ENCODE measurements at places on chromosomes 7 and 10.

DNA sequence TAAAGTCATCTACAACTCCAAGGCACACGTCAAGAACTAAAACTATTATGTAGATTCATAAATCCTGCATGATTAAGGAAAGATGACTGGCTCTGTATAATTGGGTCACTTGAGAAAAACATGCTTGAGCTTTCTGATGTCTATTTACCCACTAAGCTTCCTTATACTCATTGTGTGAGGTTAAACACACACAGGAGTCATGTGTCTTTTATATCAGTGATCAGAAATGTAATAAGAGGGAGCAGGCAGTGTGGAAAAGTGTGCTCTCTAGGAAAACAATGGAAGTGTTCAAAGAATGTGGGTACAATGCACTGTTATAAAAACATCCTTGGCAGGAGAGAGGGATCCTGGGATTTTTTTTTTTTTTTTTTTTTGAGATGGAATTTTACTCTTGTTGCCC lies 108.6 kb upstream of the ARID5B start:
- no peak for DNase-seq

DNA sequence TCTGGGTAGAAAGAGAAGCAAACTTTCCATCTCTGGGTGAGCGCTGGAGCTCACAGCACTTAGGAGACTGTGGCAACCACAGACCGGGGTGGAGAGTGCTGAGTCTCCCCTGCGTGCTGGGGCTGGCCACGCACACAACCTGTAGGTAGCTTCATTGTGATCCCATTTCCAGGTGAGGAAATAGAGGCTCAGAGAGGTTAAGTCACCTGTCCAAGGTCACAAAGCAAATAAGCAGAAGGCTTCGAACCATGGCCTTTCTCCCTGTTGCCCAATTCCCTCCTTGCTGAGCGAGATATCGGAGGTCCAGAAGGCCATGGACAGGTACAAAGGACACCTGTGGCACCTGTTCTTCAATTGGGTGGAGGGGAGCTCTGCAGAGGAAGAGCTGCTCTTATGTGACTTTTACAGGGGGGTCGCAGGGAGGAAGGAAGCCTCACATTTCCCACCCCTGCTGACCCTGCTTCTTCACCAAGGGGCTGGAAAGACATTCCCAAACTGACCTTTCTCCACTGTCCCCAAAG lies 39.4 kb downstream of the ZCCHC24 start:
- no peak for DNase-seq

DNA sequence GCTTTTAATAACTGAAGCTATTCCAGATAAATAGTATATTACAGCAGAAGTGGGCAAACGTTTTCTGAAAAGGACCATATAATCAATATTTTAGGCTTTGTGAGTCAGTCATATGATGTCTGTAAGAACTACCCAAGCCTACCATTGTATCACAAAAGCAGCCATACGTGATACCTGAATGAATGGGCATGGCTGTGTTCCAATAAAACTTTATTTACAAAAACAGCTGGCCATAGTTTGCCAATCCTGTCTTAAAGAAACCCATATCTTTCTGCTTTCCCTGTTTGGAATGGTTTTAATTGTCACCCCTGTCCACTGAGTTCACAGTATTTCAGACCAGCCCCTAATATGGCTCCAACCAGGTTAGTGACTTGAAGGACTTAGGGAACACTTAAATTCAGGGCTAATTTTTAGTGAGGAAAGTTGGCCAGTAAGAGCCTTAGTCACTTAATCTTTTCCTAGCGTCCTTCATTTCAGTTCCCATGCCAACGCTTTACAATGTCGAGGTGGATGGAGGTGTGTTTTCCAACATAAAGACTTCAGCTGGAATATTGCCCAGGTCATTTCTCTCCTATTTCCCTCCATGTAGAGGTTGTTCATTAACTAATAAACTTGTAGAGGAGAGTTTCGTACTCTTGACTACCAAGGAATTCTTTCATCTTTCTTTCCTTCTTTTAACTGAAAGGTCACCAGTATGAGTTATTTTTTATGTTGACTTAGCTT lies 184.5 kb downstream of the TRIL start:
- no peak for DNase-seq

- DNase-seq: no peak
Observed at GRCh38 chr10:10804061-10804460, 213.6 kb upstream of the CELF2 start.

- DNase-seq: no peak
Observed at GRCh38 chr10:64880546-64880945, 1359.3 kb downstream of the REEP3 start.

GRCh38 chr7:89133357-89133756 lies 337.8 kb upstream of the TEX47 start:
- no peak for DNase-seq

GRCh38 chr7:93704217-93704616 lies 129.7 kb upstream of the CALCR start:
- DNase-seq: no peak

- DNase-seq: no peak
Observed at GRCh38 chr7:40638545-40639320, 503.9 kb downstream of the SUGCT start.

GRCh38 chr10:125629758-125630376 lies 53.1 kb downstream of the TEX36 start:
- no peak for DNase-seq

- DNase-seq: no peak
Observed at GRCh38 chr7:112556633-112557032, 75.8 kb downstream of the LSMEM1 start.

DNA sequence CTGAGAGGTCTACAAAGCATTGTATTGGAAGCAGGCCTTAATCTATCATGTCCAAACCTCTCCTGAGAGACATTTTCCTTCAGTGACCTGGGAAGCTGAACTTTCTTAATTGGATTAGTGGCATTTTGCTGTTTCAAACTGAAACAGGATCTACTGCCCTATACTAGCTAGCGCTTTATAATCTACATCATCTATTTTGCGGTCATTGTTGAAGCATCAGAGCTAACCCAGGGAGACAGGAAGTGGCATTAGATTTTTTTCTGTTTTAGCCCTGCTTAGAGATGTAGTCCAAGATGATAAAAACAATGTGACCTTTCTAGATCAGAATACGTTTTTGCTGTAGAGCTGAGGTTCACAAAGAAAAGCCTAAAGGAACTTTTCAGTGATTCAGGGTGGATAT lies 147.4 kb upstream of the AGR3 start:
- DNase-seq: no peak

- DNase-seq: no peak
Observed at GRCh38 chr7:99393355-99394187, 14.8 kb downstream of the PDAP1 start.

- DNase-seq: no peak
Observed at GRCh38 chr10:71232089-71232998, 20.0 kb downstream of the UNC5B start.

DNA sequence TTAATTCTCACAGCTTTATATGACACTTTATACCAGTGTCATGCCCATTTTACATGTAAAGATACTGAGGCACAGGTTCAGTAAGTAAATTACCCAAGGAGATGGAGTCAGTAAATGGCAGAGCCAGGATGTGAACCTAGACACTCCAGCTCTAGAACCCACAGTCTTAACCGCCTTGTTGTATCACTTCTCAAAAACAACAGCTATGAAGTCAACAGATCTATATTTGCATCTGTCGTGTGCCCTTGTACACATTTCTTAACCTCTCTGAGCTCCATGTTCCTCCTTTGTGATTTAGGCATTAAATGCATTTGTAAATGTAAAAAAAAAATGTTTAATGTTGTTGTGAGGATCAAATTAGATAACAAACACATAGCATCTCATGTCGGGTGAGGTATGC lies 716.2 kb downstream of the SUGCT start:
- no peak for DNase-seq

GRCh38 chr10:119521443-119522204 lies 20.9 kb downstream of the RGS10 start:
- no peak for DNase-seq

DNA sequence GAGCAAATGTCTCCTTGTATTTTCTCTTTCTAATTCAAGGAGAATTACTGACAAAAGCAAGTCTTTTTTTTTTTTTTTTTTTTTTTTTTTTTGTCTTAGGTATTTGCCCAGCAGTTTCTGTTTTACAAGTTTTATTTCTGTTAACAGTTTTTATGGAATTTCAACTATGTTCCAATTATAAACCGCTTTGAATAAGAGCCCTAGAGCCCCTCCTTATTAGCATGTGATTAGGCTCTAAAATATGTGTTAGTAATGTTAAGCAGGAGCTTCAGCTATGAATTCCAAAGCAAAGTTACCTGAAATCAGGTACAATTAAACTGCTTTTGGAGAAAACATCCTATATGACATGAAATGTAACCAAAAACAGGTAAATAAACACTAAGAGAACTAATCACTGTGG lies 997.0 kb upstream of the POT1 start:
- no peak for DNase-seq

DNA sequence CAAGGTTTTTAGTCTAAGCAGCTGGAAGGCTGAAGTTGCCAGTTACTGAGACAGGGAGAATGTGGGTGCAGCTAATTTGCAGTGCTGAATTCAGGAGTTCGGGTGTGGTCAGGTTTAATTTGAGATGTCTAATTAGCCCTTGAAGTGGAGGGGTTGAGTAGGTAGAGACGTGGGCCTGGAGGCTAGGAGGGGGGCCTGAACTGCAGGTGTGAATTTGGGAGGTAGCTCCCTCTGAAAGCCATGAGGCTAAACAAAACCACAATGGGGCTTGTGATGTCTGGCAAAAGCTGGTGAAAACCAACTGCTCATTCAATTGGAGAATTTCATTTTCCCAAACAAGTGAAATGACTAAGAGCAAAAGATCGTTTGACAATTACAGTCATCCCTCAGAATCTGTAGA lies 246.0 kb upstream of the NFE2L3 start:
- DNase-seq: no peak

DNA sequence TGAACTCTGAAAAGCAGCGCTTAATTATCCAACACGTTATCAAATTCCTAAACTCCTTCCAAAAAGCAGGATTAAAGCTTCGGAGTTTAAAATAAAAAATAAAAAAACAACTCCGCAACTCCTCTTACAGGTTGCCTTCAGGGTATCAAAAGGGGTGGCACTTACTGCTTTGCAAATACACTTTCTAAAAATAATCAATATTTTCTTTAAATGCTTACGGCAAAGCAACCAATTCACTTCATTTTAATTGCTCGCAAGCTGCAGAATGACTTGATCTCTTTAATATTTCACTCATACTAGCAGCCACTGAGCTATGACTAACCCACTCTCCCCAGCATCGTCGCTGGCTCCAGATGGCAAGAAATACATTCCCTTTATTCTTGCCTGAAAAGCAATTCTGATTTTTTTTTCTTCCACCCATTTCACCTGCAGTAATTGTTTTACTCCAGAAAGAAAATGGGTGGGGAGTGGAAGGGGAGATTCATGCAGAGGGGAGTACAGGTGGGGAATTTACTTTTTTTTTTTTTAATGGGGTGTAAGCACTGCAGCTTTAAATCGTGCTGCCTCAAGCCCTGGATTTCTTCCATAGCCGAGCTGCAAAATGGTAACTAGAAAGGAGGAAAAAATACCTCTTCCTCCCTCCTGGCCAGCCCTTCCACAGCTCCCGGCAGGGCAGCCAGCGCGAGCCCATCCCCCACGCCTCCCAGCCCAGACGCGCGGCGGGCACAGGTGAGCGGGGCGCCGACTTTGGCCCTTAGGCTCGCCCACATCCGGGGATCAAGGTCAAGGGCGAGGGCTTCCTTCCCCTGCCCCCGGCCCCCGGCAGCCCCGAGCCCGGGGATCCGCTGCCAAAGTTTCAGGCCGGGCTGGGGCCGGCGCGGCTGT lies 54.2 kb upstream of the FHIP2A start:
- peak; percentile 25 for DNase-seq

DNA sequence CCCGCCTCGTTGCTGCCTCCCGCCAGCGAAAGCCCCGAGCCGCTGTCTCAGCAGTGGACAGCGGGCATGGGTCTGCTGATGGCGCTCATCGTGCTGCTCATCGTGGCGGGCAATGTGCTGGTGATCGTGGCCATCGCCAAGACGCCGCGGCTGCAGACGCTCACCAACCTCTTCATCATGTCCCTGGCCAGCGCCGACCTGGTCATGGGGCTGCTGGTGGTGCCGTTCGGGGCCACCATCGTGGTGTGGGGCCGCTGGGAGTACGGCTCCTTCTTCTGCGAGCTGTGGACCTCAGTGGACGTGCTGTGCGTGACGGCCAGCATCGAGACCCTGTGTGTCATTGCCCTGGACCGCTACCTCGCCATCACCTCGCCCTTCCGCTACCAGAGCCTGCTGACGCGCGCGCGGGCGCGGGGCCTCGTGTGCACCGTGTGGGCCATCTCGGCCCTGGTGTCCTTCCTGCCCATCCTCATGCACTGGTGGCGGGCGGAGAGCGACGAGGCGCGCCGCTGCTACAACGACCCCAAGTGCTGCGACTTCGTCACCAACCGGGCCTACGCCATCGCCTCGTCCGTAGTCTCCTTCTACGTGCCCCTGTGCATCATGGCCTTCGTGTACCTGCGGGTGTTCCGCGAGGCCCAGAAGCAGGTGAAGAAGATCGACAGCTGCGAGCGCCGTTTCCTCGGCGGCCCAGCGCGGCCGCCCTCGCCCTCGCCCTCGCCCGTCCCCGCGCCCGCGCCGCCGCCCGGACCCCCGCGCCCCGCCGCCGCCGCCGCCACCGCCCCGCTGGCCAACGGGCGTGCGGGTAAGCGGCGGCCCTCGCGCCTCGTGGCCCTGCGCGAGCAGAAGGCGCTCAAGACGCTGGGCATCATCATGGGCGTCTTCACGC lies 825 bp downstream of the ADRB1 start:
- no peak for DNase-seq

DNA sequence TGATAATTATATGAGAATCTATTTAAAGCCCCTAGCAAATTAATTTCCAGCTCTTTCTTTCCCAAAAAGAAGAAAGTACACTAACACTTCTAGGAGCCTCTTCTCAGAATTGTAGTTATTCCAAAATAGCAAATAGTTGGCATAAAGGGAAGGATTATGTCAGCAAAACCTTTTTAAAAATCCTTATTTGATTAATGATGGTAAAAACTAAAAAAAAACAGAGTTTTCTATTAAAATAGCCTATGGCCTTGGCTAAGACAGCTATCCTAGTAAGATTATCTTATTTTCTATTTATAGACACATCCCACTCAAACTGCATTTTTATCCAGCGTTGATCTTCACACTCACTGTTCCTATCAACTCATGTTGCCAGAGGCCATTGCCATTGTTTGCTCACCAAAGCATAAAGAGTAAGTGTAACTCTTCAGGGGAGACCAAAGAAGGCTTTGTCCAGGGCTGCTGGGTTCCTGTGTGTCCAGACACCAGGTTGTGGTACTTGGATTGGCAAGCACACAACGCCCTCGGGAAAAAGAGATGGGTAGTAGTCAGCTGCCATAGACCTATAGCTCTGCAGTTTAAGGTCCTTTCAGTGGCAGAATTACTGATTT lies 31.5 kb downstream of the ACTA2 start:
- no peak for DNase-seq

All from GM12892 (cell line).